Memory B cell (primary cell): ENCODE measurements at places on chromosomes 1 and 21.

- DNase-seq: no peak
Observed at GRCh38 chr1:25642574-25643108, 26.1 kb downstream of the MAN1C1 start.

- DNase-seq: no peak
Observed at GRCh38 chr1:217911908-217912307, 280.8 kb downstream of the SPATA17 start.

DNA sequence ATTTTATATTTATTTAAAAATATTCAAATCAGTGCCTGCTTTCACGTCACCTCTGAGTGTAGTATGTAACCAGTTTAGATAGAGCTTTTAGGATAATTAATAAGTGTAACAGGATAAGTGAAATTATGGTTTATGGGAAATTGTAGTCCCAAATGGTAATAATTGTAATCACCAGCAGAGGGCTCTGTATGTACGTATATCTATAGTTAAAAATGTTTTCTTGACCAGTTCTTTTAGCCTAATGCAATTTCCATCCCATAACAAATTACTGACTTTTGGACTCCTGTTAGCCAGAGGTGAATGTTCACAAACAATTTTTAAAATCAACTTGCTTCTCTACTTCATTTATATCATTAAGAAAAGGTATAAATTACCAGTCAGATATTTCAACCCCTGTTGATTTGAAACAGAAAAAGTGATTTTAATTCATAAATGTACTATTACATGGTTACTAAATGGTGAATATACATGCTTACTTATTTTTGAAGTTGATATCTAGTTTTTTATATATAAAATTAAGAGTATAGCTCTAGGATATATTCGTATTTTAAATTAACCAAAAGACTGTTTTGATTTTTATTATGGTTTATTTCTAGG lies 25.3 kb downstream of the SLC30A7 start:
- peak; percentile 62 for DNase-seq

DNA sequence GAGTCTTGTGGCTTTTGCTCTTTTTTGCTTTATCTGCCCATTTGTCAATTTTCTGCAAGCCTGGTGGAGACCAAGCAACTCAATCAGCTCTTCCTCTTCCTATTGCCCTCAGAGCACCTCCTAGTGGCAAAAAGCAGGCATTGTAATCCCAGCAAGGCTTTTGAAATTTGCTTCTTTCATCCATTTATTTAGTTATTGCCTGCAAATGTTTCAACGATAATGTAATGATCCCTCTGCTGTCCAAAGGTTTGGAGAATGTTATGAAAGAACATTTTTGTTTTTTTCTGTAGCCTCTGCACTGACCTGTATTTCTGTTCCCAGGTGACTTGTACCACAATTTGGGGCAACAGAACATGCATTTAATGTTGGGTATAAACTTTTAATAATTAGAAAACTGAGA lies 127.8 kb downstream of the GABPA start:
- DNase-seq: no peak

- DNase-seq: no peak
Observed at GRCh38 chr1:91693557-91693956, 192.4 kb downstream of the TGFBR3 start.

DNA sequence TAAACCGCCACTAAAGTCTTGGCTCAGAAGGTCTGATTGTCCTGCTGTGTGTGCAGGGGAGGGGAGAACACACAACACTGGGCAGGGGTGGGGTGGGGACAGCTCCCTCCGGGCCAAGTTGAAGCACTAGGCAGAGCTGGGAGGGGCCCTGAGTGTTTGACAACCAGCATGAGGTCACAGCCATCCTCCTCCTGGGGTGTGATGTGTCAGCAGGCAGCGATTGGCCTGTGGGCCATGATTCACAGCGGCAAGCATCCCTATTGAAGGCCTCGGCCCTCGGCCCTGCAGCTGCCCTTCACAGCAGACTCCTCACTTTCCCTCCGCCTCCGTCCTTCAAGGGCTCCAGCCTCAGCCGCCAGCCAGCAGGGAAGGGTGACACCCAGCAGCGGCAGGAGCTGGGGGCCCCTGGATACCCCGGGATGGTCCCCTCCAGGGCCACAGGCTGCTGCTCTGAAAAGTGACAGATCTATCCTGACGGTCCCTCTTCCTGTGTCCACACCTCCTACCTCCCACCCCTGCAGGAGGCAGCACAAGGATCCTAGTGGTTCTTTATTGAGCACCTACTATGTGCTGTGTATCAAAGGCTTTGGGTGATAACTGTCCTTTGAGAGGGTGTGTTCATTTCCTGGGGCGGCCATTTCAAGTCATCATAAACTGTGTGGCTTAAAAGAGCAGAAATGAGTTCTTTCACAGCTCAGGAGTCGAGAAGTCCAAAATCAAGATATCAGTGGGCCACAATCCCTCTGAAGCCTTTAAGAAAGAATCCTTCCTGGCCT lies 66.0 kb upstream of the SLC25A33 start:
- no peak for DNase-seq

GRCh38 chr1:175479521-175480342 lies 263.7 kb downstream of the TNR start:
- DNase-seq: no peak

DNA sequence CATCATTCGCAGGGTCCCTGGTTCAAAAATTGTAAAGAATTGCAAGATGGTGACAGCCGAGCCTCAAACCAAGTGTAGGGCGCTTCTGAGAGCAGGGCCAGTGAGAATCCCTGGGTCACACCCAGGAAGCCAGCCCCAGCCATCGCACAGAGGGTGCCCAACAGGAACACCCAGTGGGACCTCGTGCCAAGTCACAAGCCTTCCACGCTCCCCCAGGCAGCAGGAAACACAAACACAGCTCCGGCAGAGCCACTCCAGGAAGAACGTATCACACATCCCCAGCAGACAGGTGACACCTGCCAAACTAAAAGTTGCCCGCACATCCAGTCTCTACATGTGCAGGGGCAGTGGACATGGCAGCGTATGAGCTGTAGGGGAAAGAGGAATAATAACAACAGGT lies 20.2 kb downstream of the DHRS3 start:
- no peak for DNase-seq

DNA sequence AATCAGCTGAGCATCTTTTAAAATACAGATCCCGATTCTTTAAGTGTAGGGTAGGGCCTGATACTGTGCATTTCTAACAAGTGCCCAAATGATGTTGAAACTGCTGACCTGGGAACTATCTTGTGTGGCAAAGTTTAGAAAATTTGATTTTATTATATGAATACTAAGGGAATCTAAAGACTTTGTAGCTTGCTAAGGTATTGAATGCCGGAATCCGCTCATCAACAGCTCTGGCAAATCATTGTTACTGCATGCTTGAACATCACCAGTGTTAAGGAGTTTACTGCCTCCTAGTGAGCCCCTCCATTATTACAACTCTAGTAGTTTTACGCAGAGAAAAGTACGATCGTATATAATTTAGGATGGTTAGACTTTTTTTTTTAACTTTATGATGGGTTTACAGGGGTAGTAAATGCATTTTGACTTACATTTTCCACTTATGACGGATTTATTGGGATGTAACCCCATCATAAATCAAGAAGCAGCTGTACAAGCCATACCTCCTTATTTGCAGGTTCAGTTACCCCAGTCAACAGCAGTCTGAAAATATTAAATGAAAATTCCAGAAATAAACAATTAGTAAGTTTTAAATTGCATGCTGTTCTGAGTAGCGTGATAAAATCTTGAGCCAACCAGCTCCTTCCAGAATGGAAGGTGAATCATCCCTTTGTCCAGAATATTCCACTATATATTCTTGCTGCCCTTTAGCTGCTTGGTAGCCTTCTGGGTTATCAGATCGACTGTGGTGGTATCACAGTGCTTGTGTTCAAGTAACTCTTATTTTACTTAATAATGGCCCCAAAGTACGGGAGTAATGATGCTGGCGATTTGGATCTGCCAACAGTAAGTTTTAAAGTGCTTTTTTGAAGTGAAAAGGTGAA lies 892 bp downstream of the TYW3 start:
- DNase-seq: peak; percentile 33

DNA sequence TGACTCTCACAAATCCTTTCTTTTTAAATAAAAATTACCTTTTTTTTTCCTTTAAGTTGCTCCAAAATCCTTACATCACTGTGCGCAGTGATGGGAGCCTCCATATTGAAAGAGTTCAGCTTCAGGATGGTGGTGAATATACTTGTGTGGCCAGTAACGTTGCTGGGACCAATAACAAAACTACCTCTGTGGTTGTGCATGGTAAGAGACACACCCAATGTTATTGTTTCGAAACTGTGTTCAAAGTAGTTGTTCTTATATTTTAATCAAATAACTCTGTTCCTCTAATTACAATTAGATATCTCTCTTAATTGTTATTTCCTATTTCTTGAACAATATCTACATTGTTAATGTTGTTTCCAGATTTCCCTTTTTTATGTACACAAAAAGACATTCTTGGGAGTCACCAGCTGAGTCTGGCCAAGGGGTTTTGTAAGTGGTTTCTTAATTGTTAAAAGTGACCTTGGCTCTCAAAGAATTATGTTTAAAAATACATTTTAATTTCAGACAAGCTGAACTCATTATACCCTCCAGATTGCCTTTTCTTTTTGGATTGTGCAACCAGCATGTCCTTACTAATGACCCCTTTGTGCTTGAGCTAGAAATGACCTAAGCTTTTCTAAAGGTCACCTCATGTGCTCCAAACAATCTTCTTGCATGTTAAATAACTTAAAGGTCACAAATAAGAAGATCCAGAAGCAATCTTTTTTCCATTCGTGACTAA lies 250.1 kb downstream of the HMCN1 start:
- no peak for DNase-seq

GRCh38 chr1:187270256-187270655 lies 441.5 kb downstream of the PLA2G4A start:
- DNase-seq: no peak

- no peak for DNase-seq
Observed at GRCh38 chr1:175978926-175979325, 228.2 kb downstream of the COP1 start.

DNA sequence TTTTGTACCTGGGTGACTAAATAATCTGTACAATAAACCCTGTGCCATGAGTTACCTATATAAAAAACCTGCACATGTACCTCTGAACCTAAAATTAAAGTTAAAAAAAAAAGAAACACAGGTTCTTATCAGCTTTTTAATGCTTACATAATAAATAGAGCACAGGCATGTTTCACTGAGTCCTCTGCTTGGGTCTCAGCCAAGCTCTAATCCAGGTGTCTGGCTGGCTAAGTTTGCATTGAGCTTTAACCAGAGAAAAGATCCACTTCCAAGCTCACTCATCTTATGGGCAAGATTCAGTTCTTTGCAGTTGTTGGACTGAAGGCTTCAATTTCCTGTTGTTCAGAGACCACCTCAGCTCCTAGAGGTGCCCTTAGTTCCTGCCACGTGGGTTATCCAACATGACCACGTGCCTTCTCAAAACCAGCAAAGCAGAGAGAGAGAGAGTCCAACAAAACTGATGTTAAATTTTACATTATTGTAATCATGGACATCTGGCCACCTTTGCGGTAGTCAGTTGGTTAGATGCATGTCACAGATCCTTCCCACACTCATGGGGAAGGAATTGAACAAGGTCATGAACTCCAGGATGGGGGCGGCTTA lies 68.2 kb upstream of the TMPRSS2 start:
- no peak for DNase-seq

- peak; percentile 24 for DNase-seq
Observed at GRCh38 chr1:87330057-87330884, 1.6 kb downstream of the LMO4 start.

GRCh38 chr1:108706643-108707042 lies 6.1 kb upstream of the FNDC7 start:
- no peak for DNase-seq

- DNase-seq: no peak
Observed at GRCh38 chr1:21069549-21069948, 107.1 kb downstream of the EIF4G3 start.

- DNase-seq: no peak
Observed at GRCh38 chr1:56827711-56828110, 8.5 kb upstream of the FYB2 start.

GRCh38 chr1:226945106-226945857 lies 5.2 kb downstream of the COQ8A start:
- no peak for DNase-seq

DNA sequence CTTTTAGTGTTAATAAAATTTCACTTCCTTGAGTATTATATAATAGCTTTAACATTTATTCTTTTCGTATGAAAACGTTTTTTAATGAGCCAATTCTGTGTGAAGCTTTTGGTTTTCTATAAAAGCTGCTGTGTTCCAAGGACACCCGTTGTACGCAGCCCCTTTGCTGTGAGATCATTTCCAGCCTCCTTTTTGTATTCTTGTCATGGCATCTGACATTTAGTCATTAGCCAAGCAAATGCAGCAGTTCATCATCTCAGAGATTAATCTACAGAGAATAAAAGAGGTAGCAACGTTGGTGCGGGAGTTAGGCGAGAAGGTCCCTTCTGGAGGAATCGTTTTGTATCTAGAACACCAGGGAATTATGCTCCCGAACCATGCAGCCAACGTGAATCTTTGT lies 1.3 kb upstream of the UMODL1 start:
- no peak for DNase-seq

GRCh38 chr21:36028127-36029069 lies 31.9 kb downstream of the SETD4 start:
- DNase-seq: peak; percentile 68

GRCh38 chr1:162541619-162542141 lies 19.8 kb upstream of the UAP1 start:
- DNase-seq: no peak

- DNase-seq: no peak
Observed at GRCh38 chr1:93977598-93977945, 68.3 kb upstream of the GCLM start.

GRCh38 chr1:79839882-79840281 lies 833.4 kb upstream of the ADGRL4 start:
- DNase-seq: no peak

DNA sequence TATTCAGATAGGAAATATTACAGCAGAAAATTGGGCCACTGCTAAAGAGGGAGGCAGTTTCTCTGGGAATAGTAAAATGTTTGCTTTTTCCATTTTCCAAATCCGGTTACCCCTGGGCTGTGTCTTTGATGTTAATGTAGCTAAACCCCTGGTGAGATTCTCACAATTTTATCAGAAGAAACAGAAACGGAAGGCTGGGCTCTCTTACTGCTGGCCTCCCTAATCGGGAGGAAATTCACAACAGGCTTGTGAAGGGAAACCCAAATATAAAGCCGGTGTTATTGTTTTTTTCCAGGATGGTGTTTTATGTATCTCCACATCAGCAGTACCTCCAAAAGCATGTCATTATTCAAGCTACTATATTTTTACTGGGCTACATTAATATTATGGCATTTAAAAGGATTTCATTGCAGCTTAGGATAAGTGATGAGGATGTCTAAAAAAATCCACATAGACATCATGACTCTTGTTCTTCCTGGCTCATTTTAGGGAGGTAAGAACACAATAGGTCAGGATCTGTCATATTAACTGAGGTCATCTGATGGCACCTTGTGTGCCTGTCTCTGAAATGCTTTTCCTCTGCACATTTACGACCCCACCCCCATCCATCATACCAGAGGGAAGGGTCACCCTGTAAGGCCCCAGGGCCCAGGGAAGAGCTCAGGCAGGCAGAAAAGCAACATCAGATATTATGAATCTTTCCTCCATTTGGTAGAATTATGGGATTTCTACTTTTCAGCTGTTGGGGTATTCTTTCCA lies 158.7 kb downstream of the DSCAM start:
- DNase-seq: no peak

- DNase-seq: no peak
Observed at GRCh38 chr1:177567393-177567792, 396.6 kb downstream of the BRINP2 start.

GRCh38 chr1:11187931-11188330 lies 1.2 kb upstream of the ANGPTL7 start:
- DNase-seq: no peak
